ENCODE measurements at places on chromosomes 5 and 9.

- DNase-seq = peak; percentile 20
These were observed 122.7 kb upstream of the LMX1B start for GRCh38 chr9:126490871-126491567.

DNA sequence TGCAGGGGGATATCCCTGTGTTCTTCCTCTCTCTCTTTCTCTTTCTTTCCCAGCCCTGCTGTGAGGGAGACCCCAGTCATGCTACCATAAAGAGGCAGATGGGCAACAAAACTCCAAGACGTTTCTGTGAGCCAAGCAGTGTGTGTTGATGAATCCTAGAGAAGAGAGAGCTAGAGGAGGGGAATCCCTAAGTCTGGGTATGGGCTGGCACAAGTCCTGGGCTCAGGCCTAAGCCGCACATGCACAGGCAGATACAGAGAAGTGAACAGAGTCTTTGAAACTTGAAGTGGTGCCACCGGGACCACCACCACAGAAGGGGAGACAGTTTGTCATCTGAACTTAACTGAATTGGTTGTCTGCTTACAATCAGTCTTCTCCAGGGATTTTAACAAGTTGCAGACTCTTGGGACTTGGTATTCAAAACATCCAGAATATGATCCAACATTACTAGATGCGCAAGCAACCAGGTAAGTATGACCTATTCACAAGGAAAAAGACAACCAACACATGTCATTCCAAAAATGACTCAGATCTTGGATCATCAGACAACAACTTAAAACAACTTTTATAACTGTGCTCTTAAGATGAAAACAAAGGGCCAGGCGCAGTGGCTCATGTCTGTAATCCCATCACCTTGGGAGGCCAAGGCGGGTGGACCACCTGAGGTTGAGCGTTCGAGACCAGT, 10.4 kb upstream of the FAM120A start:
- no peak for DNase-seq

DNA sequence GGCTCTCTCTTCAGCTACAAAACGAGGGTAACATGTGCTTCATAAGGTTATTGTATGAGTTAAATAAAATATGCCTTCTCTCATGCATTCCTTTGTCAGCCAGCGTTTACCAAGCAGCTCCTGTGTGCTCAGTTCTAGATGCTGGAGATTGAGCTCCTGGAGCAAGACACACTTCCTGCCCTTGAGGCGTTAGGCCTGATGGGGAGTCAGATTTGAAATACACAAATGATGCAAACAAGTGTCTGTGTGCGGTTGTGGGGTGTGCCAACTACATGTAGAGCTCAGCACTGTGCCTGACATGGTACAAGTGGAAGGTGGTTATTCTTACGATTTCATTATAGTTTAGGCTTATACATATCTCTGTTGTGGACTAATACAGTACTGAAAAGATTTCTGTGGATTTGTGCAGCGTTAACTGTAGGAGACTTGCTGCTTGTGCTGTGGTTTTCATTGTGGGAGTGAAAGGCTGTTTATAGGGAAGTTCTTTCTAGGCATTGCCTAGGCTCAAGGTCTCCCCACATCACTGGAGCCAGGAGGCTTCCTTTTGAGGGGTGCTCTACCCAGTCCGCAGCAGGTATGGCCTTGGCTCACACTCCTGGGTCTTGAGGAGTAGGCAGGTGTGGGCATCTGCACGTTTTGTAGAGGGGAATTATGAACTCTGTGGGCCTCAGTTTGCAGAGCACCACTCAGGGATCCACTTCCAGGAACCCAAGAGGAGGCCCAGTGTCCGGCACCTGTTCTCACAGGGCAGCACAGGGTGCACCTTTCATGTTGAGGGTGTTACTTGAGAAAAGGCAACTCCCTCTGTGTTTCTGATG, 39.8 kb upstream of the ANGPTL2 start:
- no peak for DNase-seq

- no peak for DNase-seq
These were observed 70.1 kb downstream of the TRIO start for GRCh38 chr5:14213253-14213652.

DNA sequence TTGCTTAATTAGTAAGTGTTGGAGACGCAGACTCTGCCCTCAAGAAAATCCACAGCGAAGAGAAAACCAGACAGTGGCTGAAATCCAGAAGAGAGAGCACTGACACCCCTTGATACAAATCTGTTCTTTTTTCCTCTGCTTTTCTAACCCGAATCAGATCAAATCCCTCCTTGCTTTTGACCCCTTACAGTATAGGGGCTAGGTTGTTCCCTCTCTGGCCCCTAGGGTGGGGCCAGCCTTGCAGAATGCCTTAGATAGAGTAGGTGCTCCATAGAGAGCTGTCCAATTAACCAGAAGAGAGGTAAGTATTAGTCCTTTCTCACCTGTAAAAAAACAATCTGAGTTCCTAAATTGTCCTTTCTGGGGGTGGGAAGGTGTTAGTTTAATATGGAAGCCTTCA, 10.1 kb downstream of the C1QTNF2 start:
- no peak for DNase-seq

- DNase-seq = no peak
These were observed 82.7 kb downstream of the BNC2 start for GRCh38 chr9:16787724-16788123.
